Stimulated activated CD8-positive, alpha-beta memory T cell treated with anti-CD3 and anti-CD28 coated beads, Interleukin-7, amount 100 ng/mL, for 1 hour (primary cell): ENCODE measurements at places on chromosomes 13 and 19.
A peak's percentile ranks its signal among the peaks of the same experiment; 100 is the strongest.

DNA sequence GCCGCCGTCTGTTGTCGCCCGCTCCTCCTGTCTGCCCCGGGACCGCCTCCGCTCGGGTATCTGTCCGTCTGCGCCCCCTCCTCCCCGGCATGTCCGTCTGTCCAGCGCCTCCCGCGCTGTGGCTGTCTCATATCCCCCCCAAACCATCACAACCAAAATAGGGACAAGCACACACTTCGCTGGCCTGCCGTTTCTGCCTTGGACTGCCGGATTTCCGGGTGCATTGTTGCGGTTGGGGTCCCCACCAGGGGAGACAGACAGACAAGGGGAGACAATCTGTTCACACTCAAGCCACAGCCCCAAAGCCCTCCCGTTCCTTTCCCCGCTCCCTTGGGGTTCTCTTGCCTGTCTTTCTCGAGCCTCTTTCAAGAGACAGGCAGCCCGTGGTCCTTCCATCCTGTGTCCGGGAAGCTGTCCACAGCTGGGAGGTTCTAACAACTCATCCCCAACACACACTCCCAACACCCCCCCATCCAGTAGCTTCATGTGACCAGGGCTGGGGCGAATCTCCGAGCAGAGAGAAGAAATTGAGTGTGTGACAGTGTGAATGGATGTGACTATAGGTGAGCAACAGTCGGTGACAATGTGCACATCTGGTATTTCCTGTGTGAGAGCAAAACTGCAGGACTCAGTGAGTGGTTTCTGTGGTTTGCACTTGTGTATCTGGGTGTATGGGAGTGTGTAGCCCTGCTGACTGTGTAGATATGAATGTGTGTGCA is 16.5 kb upstream of the FOSB start:
- DNase-seq, result no peak

GRCh38 chr13:76836311-76836710 is 49.9 kb downstream of the KCTD12 start:
- DNase-seq, result no peak

DNA sequence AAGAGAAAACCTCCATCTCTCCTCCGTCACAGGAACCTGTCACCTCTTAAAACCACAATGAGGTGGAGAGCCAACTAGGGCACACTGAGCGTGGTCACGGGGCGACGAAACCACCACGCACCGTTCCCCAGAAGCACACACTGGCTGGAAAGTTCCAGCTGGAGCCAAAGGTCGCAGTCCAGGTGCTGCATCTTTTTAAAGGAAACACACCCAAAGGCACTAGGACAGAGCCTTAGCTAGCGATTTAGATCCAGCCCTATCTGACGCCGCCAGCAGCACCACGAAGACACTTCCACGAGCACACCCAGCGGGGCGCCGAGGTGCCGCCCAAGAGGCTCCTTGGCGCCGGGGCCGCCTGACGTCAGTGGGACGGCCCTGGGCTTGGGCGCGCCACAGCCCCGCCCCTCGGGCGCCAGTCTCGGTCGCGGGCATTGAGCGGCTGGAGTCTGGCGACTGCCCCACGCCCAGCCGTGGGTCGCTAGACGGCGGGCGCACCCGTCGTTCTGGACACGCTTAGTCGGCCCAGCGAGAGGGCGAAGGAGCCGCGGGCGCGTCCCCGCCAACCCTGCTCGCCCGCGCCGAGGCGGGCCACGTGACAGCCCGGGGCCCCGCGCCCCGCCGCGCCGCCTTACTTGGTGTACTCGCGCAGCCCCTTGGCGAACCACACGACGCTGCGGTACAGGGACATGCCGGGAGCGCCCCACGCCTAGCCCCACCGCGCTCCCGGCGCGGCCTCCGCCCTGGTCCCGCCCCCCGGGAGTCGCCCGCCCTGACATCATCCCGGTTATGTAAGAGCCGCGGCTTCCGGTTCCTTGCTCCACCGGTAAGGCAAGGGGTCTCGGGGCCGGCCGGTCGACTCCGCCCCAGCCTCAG is at the start of gene DHRS12:
TSS of gene DHRS12 (minus strand) at position 742 of the 873 bp plus-strand sequence. CDS start 4,504 bp downstream, outside the sequence.
- DNase-seq, result peak; percentile 72

GRCh38 chr19:51824281-51825005 is 29.5 kb downstream of the FPR3 start:
- no peak for DNase-seq

- DNase-seq, result peak; percentile 44
Observed at GRCh38 chr19:44988896-44989556, 12.2 kb upstream of the RELB start.

DNA sequence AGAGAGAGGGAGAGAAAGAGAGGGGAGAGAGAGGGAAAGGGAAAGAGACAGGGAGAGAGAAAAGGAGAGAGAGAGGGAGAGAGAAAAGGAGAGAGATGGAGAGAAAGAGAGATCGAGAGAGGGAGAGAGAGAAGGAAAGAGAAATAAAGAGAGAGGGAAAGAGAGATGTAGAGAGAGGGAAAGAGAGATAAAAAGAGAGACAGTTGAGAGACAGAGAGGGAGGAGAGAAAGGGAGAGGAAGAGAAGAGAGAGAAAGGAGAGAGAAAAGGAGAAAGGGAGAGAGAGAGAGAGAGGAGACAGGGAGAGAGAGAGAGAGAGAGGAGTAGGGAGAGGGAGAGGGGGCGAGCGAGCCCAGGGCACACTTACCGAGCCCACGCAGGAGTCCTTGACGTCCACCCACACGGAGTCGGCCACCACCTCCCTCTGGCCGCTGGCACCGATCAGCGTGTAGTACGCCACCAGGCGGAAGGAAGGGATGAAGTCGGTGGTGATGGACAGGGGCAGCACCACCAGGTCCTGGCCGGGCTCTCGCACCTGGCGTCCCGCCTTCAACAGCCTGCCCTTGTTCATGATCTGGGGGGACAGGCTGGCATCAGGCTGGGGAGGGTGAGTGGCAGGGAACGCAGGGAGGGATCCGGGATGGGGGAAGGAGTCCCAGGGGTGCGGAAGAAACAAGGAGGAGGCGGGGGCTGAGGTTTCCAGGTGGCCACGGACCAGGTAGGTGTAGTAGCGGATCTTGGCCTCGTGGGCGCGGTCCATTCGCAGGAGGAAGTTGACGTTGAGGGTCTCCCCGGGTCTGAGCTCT is 10.0 kb downstream of the C3 start:
- no peak for DNase-seq

GRCh38 chr13:73684750-73685149 is 449.5 kb downstream of the KLF12 start:
- DNase-seq, result no peak

GRCh38 chr19:55637534-55637933 is 3.3 kb upstream of the ZNF580 start:
- DNase-seq, result no peak

DNA sequence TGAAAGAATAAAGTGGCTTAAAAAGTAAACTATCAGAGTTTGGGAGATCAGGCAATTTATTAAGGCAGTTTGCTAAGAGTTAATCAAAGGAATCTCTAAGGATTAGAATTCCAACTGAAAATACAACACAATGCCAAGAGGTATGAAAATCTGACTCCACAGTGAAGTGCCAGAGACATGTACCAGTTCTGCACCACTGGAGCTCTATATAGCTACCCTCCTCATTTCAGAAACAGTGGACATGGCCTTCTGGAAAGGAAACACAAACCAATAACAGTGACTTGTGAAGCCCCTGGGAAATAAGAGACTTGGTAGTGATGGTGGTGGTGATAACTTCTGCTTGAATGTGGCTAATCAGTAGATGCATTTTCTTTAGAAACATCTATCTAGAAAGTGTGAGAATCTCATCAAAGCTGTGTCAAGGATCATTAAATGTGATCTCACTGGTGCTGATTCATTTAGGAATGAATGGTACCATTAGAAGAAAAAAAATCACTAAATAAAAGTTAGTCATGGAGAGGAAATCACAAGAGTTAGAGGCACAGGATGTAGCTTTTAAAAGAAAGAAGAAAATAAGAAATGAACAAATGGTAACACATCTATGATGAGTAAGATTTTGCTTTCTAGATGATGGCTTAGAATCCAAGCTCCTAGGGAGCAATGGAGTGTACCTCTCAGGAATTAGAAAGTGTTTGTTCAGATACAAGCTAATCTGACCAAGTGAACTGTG is 20.1 kb upstream of the N4BP2L1 start:
- no peak for DNase-seq

DNA sequence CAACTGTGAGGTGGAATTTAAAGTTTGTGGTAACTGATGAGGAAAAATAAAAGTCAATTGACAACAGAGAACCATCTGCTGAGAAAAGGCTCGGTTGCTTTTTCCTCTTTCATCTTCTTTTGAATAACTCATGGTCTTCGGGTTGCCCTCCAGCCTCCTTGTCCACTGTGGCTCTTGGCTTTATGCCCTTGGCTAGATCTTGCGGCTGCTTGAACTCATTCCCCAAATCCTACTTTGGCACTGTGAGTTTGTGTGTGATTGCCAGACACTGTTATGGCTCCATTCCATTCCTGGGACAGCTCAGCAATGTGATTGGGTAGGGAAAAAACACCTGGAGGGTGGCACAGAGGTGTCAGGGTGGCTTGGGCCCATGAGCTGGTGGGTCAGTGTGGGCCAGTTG is 387.4 kb downstream of the DLEU7 start:
- no peak for DNase-seq

- DNase-seq, result no peak
Observed at GRCh38 chr13:111156421-111156820, 41.3 kb downstream of the ARHGEF7 start.

GRCh38 chr13:43058831-43059230 is 35.4 kb downstream of the DNAJC15 start:
- no peak for DNase-seq

DNA sequence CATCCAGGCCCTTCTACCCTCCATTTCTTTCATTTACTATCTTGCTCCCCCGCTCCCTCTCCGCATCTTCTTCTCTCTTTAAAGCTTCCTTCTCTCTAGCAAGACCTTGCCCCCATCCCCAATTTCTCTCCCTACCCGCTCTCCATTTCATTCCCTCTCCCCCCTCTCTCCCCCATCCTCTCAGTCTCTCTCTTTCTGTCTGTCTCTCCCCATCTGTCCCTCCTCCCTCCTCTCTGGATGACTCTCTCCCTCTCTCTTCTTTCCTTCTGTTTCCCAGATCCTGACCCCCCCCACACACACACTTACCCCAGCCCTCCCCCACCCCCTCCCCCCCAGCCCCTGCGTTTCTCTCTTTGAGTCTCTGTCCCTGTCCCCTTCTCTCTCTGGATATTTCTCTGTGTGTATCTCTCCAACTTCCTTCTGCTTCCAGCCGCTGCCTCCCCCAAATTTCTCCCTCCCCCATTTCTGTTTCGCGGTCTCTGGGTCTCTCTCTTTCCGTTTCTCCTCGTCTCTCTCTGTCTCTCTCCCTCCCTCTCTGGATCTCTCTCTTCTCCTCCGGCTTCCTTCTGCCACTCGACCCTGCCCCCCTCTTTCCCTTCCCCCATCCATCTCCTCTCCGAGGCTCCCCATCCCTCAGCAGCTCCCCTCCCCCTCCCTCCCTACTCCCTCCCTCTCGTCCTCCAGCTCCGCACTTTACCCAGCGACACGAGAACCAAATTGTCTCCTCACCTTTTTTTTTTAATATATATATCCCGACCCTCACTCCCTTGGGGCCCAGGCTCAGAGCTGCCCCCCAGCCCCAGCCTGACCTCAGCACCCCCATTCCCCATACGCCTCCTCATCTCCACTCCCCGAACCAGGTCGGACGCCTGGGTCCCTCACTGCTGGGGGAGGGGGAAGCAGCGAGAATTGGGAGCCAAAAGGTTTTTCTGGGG is 3.6 kb upstream of the CACNG8 start:
- no peak for DNase-seq

- DNase-seq, result no peak
Observed at GRCh38 chr13:97329331-97329730, 104.6 kb upstream of the RAP2A start.

GRCh38 chr13:110129076-110129475 is 177.9 kb downstream of the COL4A1 start:
- DNase-seq, result no peak

GRCh38 chr19:4099041-4099764 is 24.7 kb downstream of the MAP2K2 start:
- no peak for DNase-seq

DNA sequence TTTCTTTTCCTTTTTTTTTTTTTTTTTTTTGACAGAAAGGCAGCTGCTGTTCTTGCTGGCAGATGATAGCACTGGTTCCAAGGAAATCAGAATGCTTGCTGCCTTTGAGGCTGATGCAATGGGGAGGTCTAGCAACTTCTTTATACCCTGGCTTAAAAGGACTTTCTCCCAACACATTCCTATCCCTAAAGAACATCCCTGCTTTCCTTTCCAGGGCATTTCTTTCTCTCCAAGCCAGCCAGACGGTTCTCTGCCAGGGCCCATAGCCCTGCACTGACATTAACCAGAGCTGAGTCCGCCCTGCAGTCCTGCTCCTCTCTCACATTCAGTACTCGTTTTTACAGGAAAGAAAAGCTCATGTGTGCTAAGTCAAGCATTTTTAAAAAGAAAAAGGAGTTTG is 133.9 kb upstream of the WASF3 start:
- DNase-seq, result no peak

GRCh38 chr13:44778761-44779484 is 202.8 kb upstream of the TSC22D1 start:
- no peak for DNase-seq

DNA sequence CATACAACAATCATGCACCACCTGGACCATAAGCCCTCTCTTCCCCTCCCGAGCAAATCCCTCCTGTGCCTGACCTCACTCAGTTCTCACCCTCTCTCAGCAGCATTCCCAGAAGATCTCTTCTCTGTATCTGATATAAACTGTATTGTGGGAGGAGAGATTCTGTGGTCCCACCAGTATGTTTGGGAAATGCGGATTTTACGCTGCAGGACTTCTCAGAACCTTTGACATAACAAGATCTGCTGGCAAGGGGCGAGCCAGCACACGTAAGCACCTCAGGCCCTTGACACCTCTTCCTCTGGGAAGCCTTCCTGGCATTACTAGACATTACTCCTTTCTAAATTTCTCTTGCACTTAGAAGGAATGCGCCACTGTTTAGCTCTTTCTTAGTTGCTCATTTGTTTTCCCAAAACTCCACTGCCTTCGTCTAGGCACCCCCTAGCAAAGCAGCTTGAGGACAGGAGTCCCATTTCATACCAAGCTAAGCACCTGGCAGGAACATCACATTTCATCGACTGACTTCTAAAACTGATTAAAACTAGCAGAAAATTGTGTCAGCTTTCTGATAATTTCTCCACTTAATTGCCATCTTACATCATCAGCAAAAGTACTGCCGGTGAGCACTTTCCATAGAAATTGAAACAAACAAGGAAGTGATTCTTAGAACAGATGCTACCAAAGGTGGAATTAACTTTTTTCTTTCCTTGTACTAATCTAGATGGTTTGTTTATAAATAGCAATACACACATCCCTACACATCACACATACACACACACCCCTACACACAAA is 63.2 kb downstream of the CCDC70 start:
- no peak for DNase-seq
